ENCODE measurements at places on chromosomes 1 and 21. TPM values are rescaled to one million over a fixed set of nuclear protein-coding genes. Genes with fewer than 3 reads are reported as not detected.

- no peak for DNase-seq
These were observed 199.4 kb downstream of the LYPLAL1 start for GRCh38 chr1:219372916-219373615.

DNA sequence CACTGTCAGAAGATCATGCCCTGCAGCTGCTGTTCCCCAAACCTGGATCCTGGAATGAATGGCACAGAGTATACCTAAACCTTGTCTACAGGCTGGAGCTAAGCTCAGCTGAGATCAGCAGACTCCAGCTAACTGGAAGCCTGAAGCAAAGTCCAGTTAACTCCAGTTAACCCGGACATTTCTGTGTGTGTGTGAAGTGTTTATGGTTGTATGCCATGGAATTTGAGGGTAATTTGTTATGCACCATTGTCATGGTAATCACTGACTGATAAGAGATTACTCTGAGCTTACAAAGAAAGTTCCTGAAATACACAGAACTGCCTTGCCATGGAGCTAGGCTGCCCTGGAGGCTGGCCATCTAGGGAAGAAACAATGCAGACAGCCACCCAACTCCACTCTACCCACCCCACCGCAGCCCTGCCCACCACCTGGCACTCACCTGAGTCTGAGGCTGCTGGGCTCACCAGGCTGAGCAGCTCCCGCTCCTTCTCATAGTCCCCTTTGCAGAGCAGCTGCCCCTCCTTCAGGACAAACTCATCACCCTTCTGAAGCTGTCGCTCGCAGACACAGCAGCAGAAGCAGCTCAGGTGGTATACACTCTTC lies 107.4 kb downstream of the LMX1A start:
- no peak for DNase-seq

The PLA2G2C gene
- not detected for total RNA-seq

The CAPN2 gene
- total RNA-seq: 253 TPM

- DNase-seq: no peak
These were observed 15.9 kb upstream of the PIK3R3 start for GRCh38 chr1:46148318-46148717.

GRCh38 chr1:207088701-207089626 lies at the start of gene C4BPB:
C4BPB (plus strand) TSS chr1:207088860; CDS start chr1:207089532, 672 bp downstream.
- DNase-seq: no peak

Data from lower lobe of right lung (tissue), 2 donors.